Kidney glomerular epithelial cell (primary cell): ENCODE measurements at places on chromosomes 7 and 10.

GRCh38 chr10:8055420-8056349, 1.2 kb downstream of the GATA3 start:
- DNase-seq, result no peak

- no peak for DNase-seq
Observed at GRCh38 chr10:79245539-79246208, 101.6 kb upstream of the PPIF start.

- no peak for DNase-seq
Observed at GRCh38 chr7:113968713-113969112, 49.9 kb upstream of the PPP1R3A start.

- no peak for DNase-seq
Observed at GRCh38 chr7:78558566-78558965, 760.0 kb downstream of the PHTF2 start.

- no peak for DNase-seq
Observed at GRCh38 chr7:83672157-83672556, 23.2 kb upstream of the SEMA3E start.

GRCh38 chr10:3433131-3433530, 260.5 kb upstream of the PITRM1 start:
- peak; percentile 85 for DNase-seq

- DNase-seq, result no peak
Observed at GRCh38 chr7:137342265-137342664, 1.3 kb downstream of the PTN start.

GRCh38 chr10:128296253-128297007, 170.2 kb upstream of the MKI67 start:
- DNase-seq, result no peak

DNA sequence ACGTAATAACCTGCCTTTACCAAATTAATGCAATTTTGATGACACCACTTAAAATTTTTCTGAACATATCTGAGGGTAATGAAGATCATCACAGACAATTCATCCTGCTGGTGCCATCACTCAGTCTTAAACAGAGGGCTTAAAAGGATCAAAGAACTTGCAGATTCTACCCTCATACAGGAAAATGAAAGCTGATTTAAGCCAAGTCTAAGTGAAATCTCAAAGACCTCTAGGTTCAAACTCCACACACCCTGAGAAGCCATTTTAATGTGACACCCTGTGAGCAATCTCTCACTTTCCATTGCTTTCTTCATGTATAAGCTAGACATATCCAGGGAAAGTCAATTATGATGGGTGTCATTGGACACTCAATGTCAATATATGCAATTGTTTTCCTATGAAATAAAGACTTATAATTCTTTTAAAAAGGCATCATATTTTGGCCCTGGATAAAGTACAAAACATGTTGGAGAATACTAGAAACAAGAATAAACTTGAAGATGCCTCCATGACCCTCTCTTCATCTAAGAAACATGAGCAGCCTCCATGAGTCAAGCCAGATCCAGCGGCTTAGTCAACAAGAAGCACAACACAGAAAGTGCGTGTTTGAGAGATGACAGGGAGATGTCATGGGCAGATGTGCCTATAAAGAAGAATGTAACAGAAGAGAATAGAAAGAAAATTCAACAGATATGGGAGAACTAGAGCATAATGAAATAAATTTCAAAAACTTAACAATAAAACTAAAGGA, 291.9 kb downstream of the PARD3 start:
- no peak for DNase-seq

DNA sequence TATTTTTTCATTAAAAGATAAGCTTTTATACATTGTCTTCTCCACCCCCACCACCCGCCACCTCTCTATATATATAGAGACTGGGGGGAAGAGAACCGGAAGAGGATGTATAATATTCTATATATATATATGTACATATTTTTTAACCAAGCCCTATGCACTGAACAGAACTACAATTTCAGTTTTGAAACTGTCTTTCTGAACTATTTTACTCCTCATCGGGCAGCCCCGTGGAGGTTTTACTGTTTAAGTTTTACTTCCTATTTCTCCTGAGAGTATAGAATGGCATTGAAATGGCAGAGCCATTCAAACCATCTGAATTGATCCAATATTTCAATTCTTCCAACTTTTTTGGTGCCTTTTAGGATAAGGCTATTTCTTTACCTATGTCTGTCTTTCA, 1047.1 kb downstream of the NRG3 start:
- no peak for DNase-seq

DNA sequence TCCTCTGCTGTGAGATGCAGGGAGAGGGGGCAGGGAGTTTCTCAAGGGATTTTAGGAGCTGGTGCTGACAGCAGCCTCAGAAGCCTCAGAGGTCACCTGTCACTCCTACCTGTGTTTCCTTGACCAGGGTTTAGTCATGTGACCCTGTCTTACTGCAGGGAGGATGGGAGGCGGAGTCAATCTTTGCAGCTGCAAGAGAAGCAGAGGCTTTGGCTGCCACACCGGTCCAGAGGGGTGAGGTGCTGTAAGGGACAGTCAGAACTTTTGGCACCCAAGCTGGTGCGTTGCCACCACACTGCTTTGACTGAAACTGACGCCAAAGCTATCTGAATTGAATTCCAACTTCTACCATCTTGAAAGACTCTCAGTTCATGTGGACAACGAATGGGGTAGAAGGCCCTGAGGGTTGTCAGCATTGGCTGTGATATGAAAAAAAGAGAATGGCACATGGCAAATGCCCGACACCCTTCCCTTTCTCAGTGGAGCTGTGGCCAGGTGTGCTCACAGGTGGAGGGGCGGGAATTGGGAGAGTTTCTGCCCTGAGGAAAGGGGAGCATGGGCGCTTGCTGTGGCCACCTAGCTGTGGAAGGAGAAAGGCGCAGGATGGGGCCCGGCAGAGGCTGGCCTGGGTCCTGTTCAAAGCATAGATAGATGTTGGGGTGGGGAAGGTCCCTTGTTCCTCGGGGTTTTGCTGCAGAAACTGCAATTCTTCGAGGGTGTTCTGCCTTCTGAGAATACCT, 69.3 kb downstream of the ARHGAP22 start:
- DNase-seq, result no peak

DNA sequence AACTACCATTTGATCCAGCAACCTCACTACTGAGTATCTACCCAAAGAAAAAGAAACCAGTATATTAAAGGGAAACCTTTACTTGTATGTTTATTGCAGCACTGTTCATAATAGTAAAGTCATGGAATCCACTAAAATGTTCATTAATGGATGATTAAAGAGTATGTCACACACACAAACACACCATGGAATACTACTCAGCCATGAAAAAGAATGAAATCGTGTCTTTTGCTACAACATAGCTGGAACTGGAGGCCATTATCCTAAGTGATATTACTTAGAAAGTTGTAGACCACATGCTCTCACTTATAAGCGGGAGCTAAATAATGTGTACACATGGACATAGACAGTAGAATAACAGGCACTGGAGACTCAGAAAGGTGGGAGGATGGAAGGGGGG, 203.0 kb upstream of the SLC26A5 start:
- no peak for DNase-seq

DNA sequence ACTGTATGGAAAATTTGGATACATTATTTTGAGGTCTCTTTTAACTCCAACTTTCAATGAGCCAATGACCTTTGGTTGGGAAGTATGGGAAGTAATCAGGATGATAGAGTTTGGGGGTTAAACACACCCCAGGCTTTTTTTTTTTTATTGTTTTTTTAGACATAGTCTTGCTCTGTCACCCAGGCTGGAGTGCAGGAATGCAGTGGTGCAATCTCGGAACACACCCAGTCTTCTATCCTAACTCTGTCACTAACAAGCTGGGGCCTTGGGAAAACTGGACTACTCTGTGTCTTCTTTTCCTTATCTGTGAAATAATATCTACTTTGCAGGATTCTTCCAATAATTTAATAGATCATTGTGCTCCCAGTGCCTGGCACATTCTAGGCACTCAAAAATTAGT, 37.6 kb upstream of the AGBL3 start:
- no peak for DNase-seq

GRCh38 chr10:90674461-90674860, 183.4 kb downstream of the HTR7 start:
- no peak for DNase-seq

DNA sequence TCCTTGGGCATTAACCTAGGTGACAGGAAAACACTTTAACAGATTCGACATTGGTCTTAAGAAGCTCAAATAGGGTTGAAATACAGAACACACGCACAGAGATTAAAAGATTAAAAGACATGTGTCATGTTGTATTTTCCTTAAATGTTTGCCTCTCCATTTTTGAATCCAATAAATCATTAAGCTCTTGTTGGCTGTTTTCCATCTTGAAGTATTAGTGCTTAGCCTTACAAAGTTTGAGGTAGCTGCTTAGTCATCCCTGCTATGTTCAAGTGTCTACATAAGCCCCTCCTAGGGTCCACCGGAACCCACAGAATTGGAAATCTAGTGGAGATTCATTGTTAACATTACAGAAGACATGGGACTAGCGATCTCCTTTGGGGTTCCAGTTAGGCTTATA, 12.7 kb upstream of the GJD4 start:
- DNase-seq, result no peak

GRCh38 chr10:91006752-91007346, 86.0 kb upstream of the ANKRD1 start:
- no peak for DNase-seq

DNA sequence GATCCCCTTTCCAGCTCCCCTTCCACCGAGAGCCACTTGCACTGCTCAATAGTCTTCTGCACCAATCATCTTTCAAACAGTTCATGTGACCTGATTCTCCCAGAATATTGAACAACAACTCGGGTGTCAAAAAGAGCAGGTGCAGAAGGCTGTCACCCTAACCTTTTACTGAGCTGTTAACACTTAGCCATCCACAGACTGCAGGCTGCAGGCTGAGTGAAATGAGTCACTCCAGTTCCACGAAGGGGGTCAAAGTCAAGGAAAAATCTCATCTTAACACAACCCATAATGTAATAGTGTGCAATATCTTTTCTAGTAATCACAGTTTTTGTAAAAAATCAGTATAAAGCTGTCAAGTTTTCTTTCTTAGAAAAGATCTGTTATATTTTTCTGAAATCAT, 63.1 kb downstream of the MTPAP start:
- no peak for DNase-seq

- DNase-seq, result no peak
Observed at GRCh38 chr7:44225566-44226395, 25.0 kb downstream of the YKT6 start.

- DNase-seq, result no peak
Observed at GRCh38 chr10:34235164-34235832, 579.8 kb downstream of the PARD3 start.

DNA sequence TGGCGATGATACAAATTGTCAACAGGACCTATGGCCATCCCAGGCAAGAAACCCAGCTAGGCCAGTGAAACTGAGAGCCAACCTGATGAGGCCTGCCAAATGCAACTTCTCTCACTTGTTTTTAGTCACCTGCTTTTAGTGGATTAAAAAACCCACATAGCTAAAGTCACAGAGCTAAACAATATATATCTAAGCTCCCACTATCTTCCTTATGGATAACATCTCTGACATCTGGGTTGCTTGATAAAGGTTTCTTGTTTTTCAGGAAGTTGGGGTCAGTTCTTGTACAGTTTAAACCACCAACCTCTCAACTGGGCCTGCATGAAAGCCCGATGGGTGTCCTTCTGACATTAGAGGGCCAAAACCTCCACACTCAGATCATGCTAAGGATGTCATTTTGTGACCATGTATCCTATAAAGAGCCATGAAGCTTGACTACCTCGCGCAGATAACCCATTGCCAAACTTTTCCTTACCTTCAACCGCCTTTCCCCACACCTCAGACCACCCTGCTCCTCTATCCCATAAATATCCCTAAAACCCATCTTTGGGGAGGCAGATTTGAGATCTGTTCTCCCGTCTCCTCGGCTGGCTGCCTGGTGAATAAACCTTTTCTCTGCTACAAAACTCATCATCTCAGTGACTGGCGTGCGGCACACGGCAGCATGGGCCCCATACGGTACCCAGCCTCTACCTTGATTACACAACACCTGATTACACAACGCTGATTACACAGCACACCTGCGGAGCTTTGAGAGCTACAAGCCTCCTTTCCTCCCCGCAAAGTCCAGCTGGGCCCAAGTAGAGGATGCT, 797 bp upstream of the STMP1 start:
- DNase-seq, result no peak

DNA sequence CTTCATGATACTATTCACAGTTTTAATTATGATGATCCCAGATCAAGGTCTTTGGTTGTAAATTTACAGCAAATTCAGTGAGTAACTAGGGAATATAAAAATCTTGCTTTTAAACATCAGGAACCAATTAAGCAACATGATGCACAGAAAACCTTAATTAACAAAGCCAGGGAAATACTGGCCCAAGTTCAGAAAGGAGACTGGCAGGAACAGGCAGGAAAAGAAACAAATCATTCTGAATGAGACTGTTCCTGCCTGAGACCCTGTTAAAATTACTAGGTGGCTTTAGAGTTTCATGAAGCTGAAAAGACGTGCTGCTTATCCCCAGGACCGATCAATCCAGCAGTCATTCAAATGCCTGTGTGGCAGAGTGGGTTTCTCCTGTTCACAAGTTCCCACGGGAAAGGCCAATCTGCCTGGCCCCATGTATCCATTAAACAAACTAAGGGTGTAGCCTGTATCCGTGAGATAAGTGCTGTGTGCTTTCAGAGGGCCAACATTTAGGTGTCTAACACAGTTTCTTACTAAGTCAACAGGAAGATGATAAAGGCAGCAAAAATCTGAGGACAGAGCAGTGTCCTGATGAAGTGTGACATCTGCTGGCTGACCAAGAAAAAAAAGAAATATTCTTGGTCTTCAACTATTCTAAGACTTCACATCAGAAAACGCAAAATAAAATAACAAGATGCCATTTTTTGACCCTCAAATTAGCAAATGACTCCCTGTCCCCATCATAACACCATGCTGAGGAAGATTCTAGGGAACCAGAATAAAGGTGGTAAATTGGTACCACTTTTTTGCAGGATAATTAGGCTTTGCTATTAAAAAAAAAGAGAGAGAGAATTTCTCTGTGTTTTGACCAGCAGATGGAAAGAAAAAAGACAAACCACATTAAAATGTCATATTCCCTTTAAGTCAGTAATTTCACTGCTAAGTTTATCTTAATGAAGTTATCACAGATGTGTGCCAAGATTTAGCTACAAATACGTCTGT, 34.2 kb downstream of the PUS7 start:
- peak; percentile 66 for DNase-seq

DNA sequence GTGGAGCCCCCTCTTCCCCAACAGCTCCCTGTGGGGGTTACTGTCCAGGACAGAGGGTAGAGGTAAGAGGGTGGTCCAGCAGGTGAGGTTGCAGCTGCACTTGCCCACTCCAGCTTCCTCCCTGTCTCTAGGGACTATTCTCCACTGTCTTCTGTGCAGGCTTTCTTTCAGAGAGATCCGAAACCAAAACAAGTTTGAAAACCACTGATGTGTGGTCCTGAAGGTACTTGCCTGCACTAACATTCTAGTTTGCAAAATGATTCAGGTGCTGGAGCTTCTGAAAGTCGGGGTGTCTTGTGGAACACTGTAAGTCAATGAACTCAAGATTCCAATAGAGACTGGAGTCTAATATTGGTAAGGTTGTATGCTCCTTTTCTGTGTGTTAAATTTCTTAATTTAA, 63.1 kb downstream of the BLNK start:
- no peak for DNase-seq

GRCh38 chr10:115939101-115939854, 333.7 kb downstream of the GFRA1 start:
- DNase-seq, result no peak
